ENCODE measurements at places on chromosomes 2 and 18.

- DNase-seq: no peak
These were observed 196.9 kb downstream of the NRP2 start for GRCh38 chr2:205878999-205879762.

DNA sequence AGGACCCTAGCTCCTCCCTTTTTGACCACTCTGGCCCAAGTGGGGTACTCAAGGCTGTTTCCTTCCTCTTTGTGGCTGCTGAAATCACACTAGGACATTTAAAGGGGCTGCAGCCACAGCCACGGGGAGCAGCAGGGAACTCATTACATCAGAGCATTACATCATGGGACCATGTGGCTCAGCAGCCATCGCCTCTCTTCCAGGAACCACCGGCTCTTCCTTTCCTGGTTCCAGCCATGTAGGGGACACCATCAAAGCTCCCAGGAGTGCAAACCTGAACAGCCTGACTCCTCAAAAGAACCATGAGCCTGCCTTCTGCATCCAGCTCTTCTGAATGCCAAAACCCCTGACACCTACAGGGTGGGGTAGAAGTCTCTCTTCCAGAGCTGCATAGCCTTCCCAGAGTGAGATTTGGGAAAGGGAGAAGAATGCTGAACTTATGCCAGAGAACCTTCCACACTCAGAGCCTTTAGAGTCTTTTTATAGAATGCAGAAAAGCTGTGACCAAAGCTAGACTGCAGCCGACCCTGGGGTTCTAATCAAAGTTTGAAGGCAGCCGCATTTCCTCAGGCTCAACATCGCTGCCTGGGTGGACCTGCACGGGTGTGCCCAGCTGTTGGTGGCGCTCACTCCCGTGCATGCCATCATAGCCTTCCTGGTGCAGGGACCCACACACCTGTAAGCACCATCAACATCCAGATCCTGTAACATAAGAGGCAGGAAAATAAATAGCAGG, 121.7 kb downstream of the KLHL29 start:
- DNase-seq: no peak

DNA sequence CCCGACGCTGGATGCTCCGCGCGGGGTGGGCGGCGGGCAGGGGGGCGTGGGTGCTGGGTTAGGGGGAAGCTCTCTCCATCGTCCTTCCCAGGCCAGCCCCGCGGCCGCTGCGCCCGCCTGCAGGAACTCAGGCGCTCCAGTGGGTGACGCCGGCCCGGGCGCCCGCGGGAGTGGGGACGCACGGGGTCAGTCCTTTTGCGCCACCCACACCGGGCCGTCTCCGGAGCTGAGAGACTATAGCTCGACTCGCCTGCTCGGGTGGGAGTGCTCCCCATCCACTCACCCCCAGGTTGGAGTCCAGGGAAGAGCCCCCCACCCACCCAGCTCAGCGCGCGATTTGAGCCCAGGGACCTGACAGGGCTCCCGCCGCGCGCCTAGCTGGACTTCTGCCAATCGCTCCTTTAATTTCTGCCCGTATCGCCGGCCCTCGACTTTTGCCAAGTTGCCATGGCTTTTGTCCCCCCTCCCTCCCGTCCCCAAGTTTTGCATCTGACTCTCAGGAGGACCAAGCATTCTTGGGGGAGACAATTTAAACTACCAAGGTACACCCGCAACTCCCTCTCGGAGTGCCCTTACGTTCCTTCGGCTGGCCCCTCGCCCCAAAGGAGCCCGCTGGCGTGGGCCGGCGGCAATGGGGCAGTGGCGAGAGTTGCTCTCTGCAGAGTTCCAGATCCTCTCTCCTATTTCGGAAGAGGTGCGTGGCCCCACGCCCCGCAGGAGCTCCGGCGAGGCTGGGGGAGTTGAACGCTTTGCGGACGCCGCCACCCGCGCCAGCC, 205.8 kb upstream of the SMAD2 start:
- no peak for DNase-seq

- DNase-seq: no peak
These were observed 20.6 kb downstream of the EHD3 start for GRCh38 chr2:31254237-31255203.

GRCh38 chr18:76894566-76895346, 72.4 kb downstream of the ZNF236 start:
- DNase-seq: no peak

DNA sequence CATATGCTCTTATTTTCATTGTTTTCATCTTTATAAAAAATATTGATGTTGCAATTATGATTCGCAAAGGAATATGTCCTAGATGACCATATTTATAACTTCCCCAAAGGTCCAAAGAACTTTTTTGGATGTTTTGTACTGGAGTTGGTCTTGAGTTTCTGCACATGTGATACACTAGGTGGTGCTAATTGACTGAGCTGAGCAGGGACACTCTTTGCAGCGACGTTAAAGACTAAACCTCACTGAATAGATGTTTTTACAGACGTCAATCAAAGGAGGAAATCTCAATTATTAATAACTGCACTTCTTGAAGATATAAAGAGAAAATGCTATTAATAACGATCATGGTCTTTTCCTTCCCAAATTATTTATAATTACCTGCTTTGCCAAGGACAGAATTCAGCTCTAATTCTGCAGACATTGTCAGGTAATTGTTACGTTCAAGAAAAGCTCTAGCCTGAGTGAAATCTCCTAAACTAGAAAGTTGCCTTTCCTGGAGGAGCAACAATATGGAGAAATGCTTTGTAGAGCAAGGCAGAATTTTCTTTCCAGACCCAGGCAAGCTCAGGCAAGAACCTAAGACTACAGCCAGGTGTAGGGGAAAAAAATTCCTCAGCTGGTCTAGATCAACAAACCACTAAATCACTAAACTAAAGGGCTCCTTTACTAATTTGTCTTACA, 119.3 kb upstream of the RBBP8 start:
- DNase-seq: peak; percentile 23

- DNase-seq: no peak
These were observed 1.6 kb downstream of the PPP3R1 start for GRCh38 chr2:68250652-68251186.

DNA sequence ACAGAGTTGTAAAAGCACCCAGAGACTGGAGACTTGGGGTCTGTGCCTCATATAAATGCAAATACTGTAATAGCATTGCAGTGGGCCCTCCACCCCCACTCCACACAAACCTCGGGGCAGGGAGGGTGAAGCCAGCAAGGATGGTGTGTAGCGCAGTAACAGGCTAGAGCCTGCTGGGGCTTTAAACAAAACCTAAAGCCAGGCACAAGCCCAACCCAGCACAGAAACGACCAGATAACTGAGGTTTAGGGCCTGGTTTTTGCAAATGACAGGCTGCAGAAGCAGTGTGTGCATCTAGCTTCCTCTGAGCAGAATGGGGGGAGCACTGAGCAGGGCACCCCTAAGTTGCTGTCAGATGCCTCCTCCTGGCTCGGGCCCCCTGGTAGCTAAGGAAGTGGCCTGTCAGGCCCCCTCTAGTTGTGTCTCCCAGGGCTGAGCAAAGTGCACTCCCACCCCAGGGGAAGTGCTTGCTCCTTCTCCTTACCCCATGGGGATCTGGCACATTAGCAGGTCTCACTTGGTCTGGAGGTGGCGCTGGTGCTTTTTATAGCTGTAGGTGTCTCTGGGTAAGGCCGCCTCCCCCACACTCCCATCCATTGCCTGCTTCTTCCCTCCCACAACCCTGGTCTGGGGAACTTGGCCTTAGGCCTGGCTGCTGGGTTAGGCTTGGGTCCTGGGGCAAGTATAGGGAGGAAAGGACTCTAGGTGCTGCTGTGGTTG, 135.1 kb downstream of the CELF4 start:
- DNase-seq: no peak

GRCh38 chr2:75064691-75065396, 106.4 kb downstream of the POLE4 start:
- peak; percentile 38 for DNase-seq

DNA sequence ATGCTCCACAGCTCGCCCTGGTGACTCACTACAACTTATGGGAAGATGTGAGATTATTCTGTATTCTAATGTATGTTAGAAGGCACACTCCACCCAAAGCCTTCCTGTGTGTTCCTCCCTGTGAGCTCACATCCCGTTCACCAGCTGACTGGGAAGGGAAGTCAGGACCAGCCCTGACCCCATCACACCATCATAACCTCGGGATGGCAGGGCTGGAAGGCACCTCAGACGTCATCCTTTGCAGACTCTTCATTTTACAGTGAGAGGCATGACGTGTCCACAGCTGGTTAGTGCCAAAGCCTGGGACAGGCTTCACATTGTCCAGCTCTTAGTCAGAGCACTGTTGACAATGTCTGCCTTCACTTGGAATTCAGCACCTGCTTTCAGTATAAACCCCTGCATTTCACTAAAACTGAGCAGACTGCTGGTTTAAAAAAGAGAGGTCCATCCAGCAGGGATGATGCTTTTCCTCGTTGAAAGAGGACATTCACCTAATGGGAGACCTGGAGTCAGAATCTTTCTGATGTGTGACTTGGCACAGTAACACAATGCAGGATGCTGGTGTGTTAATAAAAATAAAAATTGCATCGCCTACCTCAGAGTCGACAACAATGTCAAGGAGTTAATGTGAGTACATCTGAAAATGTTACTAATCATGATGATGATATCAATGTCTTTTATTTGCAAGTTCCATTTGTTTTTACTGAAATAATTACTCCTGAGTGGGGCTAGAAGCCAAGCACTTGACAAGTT, 418.0 kb upstream of the TNP1 start:
- DNase-seq: peak; percentile 93

DNA sequence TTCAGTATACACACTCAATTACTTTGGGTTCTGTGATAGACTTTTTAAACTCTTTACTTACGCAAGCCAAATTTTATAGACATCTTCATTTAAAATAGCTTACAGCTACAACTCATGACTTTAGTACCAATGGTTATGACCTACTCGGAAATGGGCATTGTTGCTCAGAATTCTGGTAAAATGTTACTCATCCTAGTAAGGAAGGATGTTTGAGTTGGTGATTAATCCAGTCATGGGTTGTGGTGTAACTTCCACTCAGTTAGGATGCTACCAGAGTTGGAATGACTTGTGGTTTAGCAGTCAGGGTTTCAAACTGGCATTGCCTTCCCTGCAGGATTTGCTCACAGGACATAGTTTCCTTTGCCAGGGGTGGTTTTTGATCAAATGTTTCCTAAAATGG, 7.4 kb upstream of the NPC1 start:
- DNase-seq: peak; percentile 72

- no peak for DNase-seq
These were observed 783 bp downstream of the DPP4 start for GRCh38 chr2:162072976-162073887.

GRCh38 chr2:101556033-101556459, 81.1 kb upstream of the RFX8 start:
- no peak for DNase-seq

- DNase-seq: peak; percentile 59
These were observed 64.1 kb upstream of the CNGA3 start for GRCh38 chr2:98282109-98282508.

DNA sequence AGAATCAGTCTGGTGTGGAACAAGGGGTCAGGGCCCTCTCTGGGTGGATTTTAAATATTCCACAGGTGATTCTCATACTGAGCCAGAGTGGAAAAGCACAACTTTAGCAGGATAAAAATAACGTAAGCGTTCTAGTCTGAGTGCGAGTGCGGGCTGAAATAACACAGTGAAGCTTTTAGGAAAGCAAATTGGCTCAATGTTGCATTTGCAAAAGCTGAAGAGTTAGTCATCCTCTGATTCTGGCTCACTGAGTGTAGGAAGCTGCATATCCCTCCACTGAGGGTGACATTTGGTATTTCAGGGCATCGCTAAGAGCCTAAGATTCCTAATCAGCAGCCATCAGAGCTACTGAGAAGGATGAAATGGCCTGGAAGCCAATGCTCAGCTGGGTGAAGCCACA, 134.7 kb downstream of the RIF1 start:
- DNase-seq: peak; percentile 9

- no peak for DNase-seq
These were observed 58.3 kb downstream of the ETAA1 start for GRCh38 chr2:67455219-67456142.

DNA sequence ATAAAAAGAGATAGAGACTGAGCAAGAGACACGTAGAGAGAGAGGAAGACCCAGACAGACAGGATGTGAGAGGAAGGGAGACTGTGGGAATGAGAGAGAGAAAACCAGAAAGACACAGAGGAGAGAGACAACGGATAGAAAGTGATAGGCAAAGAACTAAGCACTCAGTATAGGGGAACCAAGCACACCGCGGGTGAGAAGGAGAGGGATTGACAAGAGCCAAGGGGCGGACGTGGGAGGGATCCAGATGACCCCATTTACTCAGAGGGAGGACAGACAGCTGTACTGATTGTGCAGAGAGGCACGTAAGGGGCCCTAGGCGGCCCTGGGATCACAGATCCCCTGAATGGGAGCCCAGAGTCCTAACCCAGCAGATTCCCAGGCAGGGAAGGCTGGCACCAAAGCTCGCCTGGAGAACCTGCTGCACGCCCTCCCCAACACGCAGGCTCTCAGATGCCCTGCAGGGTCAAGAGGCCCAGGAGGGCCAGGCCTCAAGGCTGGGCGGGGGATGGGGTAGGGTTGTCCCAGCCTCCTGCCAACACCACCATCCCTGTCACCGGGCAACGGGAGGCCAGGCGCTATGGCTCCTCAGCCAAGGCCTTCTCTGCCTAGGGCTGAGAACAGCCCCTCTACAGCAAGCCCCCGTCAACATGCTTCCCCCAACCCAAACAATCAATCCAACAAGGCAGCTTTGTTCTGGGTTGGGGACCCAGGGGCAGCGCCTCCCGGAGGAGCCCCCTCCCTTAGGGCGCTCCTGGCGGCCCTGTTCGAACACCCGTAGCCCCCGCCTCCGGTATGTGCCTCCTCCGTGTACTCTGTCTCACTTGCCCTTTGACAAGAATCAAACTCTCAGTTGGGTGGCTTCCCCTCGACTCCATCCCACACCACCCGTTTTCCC, 579 bp downstream of the LOXL3 start:
- DNase-seq: peak; percentile 27

GRCh38 chr2:33494877-33495641, 18.6 kb downstream of the RASGRP3 start:
- no peak for DNase-seq

DNA sequence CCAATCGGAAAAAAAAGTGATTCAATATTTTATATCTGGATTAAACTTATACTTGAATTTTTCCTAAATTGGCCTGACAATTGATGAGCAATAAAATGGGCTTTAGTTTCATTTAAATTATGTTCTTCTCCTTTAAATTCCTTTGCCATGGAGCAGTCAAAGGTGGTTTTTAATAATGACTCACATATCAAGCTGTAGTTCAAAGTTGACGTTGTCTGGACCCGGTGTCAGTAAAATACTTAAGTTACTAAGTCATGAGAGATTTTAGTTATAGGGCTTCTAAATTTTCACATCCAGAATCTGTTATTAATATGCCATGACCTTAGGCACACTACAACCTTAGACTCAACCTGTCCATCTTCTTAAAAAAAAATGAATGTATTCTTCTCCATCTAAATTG, 62.5 kb downstream of the CDH2 start:
- peak; percentile 84 for DNase-seq

- DNase-seq: peak; percentile 31
These were observed 147.7 kb downstream of the CTNNA2 start for GRCh38 chr2:79660557-79660956.

All from fibroblast of skin of scalp (primary cell).